ENCODE measurements at places on chromosomes 1 and 21.
A peak's percentile ranks its signal among the peaks of the same experiment; 100 is the strongest.

- DNase-seq: no peak
Observed at GRCh38 chr1:9495854-9496374, 43.4 kb upstream of the SLC25A33 start.

DNA sequence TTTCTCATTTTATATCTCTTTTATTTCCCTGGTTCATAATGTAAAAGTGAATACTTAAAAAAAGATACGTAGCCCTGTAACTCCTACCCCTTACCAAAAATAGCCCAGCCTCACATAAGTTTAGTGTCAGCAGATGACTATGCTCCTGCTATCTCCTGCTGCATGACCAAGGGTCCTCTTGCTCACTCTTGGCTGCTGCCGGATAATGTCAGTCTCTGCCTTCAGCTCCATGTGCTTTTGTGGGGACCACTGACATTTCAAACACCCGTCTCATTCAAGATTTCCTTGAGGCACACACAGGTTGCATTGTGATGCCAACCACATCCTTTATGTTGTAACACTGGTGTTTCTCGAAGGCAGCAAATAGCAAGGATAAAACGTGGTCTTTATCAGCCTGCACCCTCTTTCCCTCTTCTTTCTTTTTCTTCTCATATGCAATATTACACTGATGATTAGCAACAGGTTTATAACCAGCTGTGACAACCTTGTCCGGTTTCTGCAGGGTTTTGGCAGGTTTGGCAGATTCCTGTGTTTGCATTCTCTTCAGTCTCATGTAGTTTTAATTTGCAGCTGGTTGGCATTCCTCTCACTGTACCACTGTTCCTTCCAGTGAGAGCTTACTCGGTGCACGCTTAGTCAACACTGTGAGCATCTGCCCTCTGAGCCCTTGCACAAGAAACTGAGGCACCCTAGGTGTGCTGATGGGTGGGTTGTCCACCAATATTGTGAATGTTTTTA is 62.2 kb downstream of the ZNF684 start:
- DNase-seq: no peak

DNA sequence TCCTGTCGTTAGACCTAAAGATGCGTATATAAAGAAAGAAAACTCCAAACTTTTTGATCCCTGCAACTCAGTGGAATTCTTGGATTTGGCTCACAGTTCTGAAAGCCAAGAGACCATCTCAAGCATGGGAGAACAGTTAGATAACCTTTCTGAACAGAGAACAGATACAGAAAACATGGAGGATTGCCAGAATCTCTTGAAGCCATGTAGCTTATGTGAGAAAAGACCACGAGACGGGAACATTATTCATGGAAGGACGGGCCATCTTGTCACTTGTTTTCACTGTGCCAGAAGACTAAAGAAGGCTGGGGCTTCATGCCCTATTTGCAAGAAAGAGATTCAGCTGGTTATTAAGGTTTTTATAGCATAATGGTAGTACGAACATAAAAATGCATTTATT is 33.1 kb downstream of the MDM4 start:
- no peak for DNase-seq

DNA sequence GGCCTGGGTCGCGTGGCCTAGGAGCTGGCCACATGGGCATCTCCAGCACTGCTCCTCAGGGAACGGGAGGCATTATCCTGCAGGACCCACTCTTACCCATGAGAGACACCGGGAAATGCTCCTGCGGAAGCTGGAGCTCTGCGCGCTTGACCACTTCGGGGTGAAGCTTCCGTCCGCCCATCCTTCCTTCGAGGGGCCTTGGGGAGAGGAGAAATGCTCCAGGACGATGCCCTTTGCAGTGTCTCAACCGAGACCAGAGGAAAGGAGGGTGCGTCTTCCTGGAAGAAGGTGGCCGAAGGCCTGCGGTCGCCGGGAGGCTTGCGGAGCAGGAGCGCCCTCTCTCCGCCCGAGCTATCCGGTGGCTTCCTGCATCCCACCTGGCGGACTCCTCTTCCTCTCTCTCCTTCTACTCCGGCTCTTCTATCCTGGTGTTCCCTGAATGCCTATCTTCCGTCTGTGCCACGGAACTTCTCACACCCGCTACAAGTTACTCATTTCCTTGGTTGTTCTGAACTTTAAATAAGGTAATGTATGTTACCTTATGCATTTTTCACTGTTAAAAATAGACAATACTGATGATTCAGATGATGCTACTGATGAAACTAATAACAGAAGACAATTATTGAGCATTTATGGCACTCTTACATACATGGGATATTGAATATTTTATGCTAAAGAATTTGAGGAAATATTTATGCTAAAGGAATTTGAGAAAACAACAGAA is 91.4 kb downstream of the PRKAB2 start:
- peak; percentile 71 for DNase-seq

GRCh38 chr1:40722622-40723021 is 31.1 kb downstream of the NFYC start:
- no peak for DNase-seq

DNA sequence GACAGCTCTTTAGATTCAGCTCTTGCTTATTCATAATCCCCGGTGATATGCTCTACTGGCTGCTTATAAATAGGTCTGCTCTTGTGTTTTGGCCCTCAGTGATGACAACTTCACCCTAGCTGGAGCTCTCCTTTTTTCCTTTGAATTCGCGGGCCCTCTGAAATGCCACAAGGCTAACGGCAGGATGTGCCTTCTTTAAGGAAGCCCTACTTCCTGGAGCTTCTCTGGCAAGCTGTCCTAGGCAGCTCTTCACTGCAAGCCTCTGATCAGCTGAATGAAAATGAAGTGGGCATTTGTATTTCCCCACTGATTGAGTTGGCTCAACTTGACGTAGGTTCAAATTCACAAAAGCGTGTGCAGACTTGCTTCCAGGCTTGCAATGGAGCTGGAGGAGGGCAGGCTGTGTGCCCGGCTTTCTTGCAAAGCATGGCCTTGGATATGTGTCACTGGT is 22.2 kb downstream of the SGIP1 start:
- DNase-seq: no peak

GRCh38 chr1:177615251-177615650 is 354.6 kb downstream of the SEC16B start:
- DNase-seq: no peak

- no peak for DNase-seq
Observed at GRCh38 chr1:94235189-94236012, 2.0 kb downstream of the ARHGAP29 start.

GRCh38 chr1:236185687-236186086 is 43.3 kb downstream of the GPR137B start:
- no peak for DNase-seq

- no peak for DNase-seq
Observed at GRCh38 chr1:52426371-52426770, 22.0 kb downstream of the PRPF38A start.

- peak; percentile 54 for DNase-seq
Observed at GRCh38 chr1:42146626-42147320, 6.4 kb upstream of the GUCA2B start.

GRCh38 chr21:25513810-25514209 is 93.5 kb downstream of the MRPL39 start:
- no peak for DNase-seq

DNA sequence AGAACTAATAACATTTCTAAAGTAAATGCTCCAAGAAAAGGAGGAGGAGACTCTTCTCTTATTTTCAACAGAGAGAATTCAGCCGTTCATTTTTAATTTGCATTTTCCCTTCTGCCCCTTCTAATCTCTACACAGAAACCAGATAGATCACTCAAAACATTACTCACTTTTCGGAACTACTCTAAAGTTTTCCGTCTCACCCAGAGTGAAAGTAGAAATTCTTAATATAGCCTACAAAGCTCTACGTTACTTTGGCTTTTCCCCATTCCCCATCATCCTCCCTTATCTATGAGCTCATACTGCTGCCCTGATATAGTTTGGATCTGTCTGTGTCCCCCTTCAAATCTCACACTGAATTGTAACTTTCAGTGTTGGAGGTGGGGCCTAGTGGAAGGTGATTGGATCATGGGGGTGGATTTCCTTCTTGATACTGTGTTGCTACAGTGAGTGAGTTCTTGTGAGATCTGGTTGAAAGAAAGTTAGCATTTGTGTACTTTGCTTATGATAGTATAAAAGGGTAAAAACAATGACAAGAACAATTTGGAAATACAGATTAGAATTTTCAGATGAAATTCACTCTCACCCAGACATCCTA is 188.2 kb downstream of the AMY1C start:
- no peak for DNase-seq

Measured in retina (tissue), 1 donor.